ENCODE measurements at places on chromosomes 5 and 9.

- DNase-seq = no peak
Measured at GRCh38 chr9:117343427-117343826, 71.4 kb downstream of the ASTN2 start.

DNA sequence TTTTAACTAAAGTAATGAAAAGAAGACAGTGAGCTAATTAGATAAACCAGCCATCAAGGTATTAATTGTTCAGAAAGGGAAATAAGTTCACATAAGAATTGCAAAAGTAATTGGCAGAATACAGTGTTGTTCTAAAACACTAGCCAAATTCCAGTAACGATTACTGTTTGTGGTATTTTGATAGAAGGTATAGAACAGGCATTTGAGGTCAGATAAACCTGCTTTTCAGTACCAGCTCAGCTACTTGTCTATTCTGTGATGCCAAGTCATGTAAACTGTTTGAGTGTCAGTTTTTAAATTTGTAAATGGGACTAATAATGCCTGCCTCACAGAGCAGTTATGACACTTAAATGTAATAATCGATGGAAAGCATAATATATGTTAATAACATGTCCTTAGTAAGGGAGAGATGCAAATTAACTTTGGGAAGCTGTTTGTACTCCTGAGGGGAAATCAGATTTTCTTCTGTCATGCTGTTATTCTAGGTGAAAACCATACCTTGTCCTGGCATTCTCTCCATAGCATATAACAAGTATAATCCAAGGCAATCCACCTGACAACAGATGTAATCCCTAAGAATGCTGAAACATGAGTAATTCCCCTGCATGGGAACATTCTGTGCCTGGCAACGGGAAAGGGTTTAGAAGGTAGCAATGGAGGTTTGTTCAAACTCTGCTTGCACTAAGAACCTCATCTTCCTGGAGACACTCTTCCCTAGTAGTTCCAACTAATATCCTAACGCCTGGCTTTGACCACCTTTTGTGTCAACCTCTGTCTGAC, 509.5 kb upstream of the PAPPA start:
- no peak for DNase-seq

DNA sequence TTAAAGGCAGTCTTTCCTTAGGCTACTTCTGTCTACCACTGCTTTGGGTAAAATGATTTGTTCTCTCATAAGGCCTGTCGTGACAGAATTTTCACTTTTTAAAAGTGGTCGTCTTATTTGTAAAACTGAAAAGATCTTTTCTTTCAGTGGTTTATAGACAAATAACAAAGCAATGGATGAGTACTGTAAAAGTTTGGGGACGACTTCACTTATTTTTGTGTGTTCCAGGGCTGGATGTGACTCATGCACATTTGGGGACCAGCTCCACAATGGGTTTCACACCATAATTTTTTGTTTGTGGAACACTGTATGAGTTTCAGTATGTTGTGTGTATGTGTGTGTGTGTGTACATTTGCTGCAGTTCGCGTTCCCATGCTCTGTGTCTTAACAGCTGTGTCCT, 53.6 kb downstream of the ARHGAP26 start:
- no peak for DNase-seq

DNA sequence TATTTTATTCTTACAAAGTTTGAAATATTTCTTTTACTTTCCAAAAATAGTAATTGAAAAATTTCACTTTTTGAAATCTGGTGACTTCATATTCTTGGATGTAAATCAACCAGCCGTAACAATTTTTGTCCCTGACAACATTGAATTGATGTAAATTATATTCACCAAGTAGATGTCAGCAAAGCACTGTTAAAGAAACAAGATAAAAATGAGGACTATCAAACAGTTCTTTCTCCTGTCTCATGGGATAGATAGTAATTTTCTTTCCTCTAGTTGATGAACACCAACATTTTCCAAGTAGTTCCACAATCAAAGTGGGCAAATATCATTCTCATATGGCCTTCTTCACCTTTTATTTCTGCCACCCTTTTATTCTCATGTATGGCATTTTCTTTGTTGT, 1461.9 kb downstream of the MAT2B start:
- no peak for DNase-seq

DNA sequence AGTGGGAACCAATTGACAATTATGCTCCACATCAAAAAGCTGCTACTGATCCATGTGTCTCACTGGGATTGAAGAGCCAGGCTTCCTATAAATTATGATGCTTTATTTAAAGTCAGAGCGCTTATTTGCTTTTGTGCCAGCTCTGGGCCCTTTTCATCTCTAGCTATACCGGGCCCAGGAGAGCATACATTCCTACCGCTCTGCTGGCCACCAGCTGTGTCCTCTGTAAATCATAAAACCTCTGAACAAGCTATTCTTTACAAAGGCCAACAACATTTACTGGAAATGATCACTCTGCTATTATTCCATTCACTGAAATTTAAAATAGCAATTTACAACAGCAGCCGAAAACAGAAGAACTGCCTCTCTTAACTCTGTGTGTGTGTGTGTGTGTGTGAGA, 86.6 kb downstream of the ZNF608 start:
- no peak for DNase-seq

DNA sequence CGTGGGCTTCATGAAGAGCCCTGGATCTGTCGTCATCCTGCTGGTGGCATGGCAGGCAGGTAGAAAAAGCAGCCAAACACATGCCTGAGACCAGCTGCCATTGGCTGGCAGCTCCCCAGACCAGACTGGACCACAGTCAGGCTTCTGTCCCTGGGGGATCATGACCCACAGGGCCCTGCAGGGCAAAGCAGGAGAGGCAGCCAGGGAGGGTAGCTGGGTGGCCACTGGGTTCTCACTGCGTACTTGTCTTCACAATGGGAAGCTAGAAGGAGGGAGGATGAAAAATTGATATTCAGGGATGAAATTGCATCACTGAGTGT, 67.8 kb upstream of the GARNL3 start:
- DNase-seq = no peak

DNA sequence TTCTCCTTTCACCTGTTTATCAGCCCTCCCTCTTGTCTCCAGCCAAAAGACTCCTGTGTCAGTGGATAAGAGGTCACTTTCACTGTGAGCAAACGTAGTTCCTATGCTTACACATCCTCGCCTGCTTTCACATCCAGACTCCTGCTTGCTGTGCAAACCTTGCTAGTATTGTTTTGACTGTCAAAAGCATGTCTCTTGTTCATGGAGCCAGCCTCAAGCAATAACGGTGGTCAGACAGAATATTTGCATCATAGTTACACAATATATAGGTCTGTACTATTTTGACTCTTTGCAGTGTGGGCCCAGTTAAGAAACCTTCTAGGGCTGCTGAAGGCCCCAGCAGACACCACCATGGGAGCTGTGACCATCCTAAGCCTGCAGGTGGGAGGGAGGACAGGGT, 420.0 kb downstream of the SEMA5A start:
- DNase-seq = no peak

GRCh38 chr9:119420231-119420630, 51.0 kb upstream of the BRINP1 start:
- no peak for DNase-seq

Data from activated CD4-positive, alpha-beta T cell treated with anti-CD3 and anti-CD28 coated beads, Interleukin-2, amount 50 U/mL, for 4 hours (primary cell).